Retinal pigment epithelial cell (primary cell): ENCODE measurements at places on chromosomes 16 and 17.

GRCh38 chr17:80879723-80880647 lies 111.7 kb upstream of the CHMP6 start:
- no peak for DNase-seq

DNA sequence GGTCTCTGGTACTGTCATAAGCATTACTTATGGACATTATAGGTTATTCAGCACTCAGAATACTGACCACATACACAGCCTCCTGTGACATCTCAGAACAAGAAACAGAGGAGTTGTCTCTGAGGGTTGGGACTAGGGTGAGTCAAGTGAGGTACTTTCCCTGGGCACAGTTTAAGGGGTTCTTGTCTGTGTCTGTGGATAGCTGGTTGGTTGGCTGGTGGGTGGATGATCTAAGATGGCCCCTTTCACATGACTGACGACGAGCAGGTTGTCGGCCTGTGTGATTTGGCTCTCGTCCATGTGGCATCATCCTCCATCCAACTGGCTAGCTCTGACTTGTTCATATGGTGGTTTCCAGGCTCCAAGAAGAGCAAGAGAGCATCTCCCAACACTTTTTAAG lies 163.9 kb downstream of the PRKCB start:
- DNase-seq: no peak

DNA sequence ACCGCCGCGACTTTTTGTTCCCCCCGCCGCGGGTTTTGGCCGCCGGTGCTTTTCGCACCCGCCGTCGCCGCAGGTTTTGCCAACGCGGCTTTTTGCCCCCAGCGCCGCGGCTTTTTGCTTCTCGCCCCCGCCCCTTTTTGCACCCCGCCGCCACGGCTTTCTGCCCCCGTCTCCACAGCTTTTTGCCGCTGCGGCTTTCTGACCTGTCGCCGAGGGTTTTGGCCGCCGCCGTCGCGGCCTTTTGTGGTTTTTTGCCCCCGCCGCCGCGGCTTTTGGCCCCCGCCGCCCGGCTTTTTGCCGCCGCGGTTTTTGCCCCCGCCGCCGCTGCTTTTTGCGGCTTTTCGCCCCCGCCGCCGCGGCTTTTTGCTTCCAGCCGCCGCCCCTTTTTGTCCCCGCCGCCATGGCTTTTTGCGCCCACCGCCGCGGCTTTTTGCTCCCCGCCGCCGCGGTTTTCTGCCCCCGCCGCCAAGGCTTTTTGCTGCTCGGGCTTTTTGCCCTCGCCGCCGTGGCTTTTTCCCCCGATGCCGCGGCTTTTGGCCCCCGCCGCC lies 151.1 kb downstream of the KCNJ18 start:
- DNase-seq: no peak

DNA sequence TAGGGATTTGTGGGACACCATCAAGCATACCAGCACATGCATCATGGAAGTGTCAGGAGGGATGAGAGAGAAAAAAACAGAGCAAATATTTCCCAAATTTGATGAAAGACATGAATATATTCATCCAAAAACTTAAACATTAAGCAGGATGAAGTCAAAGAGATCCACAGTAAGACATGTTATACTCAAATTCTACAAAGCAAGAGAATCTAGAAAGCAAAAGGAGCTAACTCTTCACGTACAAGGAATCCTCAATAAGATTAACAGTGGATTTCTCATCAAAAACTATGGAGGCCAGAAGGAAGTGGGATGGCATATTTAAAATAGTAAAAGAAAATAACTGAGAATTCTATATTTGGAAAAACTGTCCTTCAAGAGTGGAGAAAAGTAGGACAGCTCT lies 374.8 kb downstream of the ZFHX3 start:
- no peak for DNase-seq

DNA sequence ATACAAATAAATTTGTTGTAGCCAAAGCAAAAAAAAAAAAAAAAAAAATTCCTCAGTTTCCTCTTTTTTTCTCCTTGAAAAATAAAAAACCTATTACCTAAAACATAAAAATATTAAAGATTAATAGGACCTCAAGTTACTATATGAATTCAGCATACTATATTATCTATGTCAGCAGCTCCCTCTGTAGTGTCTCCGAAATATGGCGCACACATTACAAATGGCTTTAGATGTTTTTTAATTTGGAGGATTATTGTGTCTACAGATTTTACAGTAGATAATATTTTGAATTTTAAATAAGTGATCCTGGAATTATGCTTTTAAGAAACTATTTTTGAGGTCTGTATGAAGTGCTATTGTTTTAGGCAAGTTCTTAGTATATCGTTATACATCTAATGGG lies 94.4 kb downstream of the NLK start:
- no peak for DNase-seq

- no peak for DNase-seq
Measured at GRCh38 chr16:23595246-23595950, 718 bp downstream of the NDUFAB1 start.

GRCh38 chr17:19672009-19672750 lies 23.6 kb downstream of the ALDH3A2 start:
- DNase-seq: no peak

- DNase-seq: no peak
Measured at GRCh38 chr16:61045931-61046330, 990.3 kb downstream of the CDH8 start.

DNA sequence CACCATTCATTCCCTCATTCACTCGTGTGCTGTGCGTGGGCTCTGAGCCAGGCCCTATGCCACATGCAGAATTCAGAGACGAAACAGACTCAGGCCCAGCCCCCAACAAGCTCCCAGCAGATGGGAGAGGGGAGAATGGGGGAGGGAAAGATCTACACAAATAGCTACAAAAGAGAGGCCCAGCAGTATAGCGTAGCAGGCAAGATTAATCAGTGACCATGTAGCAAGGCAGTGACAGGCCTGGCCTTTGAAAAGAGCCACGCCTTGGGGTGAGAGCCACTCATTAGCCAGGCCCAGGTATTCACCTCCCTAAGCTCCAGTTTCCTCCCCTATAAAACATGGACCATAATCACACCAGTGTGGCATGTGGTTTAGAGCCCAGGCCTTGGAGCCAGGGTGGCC lies 16.4 kb upstream of the KRT19 start:
- DNase-seq: no peak

GRCh38 chr17:21772321-21772720 lies 80.0 kb downstream of the KCNJ18 start:
- DNase-seq: no peak

GRCh38 chr17:4610656-4611055 lies 26.3 kb downstream of the SMTNL2 start:
- no peak for DNase-seq

DNA sequence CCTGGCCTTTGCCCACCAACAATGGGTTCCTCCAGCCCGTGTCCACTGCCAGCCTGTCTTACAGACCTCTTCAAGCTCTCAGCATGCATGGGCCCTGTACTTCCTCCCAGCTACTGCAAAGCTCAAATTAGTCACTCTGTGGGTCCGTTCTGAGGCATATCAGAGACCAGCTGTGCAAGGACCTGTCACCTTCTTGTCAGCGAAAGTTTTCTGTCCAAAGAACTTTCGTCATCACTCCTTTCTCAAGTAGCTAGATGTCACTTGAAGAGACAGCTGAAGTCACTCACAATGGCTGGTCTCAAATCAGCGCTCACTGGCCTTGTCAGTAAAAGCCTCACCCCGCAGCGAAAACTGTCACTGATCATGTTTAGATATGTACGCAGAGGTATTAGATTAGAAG lies 91.4 kb upstream of the DYNLRB2 start:
- DNase-seq: no peak

DNA sequence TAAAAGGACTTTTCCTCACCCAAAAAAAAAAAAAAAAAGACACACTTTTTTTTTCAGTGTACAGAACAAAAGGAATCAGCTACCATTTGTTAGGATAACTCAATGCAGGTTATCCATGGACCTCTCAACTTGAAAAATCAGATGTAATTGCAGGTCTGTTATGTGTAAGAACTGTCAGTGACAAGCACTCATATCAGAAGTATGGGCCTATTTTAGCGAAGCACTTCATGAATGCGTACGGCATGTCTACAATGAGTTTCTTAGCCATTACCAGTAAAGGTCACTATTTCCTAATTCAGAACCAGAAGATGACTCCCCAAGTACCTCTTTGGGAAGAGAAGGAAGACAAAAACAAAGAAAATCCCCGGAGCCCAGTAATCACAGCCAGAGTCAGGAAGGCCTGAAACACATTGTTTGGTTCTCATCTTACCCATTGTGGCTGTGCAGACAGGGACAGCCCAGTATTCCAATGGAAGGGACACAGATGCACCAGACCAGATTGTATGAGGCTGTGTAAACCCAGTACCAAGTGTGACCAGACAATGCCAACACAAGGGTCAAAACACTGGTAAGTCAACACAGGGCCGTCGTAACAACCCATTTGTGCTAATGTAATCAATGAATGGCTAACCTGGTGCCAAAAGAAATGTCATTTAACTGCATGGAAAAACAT lies 188.0 kb downstream of the PMP22 start:
- DNase-seq: no peak

DNA sequence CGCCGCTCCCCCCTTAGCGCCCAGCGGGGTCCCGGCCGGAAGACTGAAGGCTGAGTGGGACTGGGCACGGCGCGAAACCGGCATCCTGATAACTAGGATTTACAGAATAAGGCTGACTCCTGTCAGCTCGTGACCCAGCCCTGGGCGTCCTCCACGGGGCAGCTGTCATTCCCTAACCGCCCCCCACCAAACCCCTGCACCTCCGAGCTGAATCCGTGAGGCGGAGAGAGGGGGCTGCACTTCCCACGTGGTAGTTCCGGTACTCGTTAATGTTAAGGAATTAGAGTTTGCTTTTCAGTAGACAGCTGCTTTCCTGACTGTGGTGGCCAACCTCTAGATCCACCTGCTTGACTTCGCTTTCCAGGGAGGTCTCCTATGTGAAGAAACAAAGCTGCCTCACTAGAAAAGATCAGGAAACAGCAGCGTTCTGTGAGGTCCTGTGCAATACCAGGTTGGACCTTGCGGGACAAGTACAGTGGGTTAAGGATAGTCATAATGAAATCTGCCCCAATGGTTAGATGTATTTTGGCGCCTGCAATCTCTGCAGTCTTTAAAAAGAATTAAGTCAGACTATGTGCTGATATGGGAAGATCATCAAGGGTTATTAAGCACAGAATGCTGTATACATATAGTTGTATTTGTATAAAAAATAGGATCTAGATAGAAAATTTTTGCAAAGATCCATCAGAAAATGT lies 1.1 kb upstream of the WBP2 start:
- DNase-seq: no peak

DNA sequence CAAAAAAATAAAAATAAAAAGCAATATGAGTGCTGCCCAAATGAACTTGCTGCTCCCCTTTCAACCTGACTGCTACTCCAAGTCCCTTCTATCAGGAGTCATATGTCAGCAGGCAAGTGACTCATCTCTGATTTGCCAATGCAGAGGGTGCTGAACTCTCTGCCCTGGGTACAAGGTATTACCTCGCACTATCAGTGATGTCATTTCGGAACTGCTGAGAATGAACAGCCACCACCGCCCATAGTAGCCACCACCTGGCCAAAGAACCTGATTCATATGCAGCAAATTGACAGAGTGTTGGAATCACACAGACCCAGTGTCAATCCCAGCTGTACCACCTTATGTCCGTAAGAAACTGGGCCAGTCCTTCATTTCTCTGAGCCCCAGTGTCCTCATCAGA lies 31.2 kb downstream of the LYRM9 start:
- DNase-seq: no peak

- DNase-seq: peak; percentile 3
Measured at GRCh38 chr16:49407873-49408550, 34.4 kb downstream of the C16orf78 start.

- no peak for DNase-seq
Measured at GRCh38 chr16:79156761-79157160, 443.8 kb downstream of the MAF start.

GRCh38 chr16:48501516-48502377 lies 108.2 kb downstream of the N4BP1 start:
- DNase-seq: no peak

DNA sequence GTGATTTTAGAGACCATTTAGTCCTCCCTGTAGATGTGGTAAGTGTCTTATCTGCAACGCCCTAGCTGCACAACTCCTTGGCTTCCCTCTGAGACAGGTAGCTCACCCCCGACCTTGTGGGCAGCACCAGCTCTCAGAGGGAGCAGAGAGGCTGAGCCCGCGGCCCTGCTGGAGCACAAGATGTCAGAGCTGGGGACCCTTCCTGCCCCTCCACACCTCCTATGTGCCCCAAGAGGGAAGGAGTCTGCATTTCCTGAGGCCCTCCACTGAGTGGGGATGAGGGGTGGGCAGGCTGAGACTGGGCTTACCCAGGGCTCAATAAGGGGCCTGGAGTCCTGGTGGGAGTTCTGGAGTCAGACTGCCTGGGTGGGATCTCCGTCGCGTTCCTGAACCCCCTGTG lies 12.2 kb upstream of the ADGRG1 start:
- DNase-seq: no peak

DNA sequence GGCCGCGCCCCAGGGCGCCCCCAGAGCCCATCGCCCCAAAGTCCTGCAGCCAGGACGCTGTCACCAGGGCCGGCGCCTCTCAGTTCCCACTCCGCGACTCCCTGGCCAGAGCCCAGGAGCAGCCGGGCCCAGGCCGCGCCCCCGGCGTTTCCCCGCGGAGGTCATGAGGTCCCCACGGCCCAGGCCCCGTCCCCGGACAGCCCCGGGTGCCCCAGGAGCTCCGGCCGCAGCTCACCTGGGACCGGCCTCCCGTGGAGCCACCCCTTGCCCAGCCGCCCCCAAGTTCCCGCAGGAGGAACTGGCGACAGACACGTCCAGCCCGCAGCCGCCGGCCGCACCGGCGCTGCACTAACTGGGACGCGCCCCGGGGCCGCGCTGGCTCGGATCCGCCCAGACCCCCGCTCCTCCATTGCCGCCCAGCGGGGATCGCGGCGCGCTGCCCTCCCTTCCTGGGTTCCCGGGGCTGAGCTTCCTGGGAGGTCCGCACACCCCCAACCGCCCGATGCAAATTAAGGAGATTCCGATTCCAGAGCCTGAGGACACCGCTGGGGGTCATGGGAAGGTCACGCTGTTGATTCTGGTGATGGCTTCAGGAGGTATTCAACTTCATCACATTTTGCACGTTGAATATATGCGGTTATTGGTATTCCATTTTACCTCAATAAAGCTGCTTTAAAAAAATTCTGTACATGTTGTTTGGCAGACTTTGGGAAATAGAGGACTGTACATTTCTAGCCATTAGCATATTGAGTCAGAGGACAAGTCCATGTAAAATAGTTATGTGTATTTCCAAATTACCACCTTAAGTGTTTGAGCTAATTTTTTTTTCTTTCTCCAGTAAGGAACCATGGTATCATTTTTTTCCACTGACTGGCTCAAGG lies 9.9 kb downstream of the AHSP start:
- no peak for DNase-seq

DNA sequence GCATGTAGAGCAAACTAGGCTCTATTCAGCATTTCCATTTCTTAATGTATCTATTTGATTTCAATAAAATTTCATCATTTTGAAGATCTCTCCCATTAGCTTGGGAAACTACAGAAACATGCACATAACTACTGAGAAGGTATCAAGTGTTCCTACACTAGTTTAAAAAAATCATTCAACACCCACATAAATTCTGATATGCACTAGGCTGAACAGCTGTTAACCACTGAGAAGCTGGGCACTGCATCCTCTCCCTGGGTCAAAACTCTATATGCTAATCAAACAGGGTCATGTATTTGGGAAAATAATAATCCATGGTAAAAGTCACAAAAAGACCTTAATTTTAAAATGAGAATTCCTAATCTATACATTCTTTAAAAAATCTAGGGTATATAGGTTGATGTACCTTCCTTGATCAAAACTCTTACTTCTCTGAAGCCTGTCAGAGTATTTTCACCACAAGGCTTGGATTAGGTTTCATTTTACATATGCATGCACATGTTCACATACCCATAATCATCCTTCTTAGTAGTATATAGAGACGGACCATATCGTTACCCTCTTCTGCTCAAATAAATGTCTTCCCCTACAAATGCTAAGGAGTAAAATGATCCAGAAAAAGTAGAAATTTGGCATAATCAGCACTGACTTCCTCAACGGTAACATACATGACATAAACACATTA lies 57.2 kb downstream of the KANSL1 start:
- no peak for DNase-seq
